Urothelium cell line (cell line): ENCODE measurements at places on chromosomes 13 and 19.
A peak's percentile ranks its signal among the peaks of the same experiment; 100 is the strongest.

- no peak for DNase-seq
These were observed 27.8 kb downstream of the ARID3A start for GRCh38 chr19:953445-954271.

- no peak for DNase-seq
These were observed 23.9 kb downstream of the WTIP start for GRCh38 chr19:34505321-34506025.

- no peak for DNase-seq
These were observed 9.0 kb upstream of the JUND start for GRCh38 chr19:18290302-18291018.

GRCh38 chr13:30618186-30618929, 638 bp downstream of the USPL1 start:
- DNase-seq = peak; percentile 6

DNA sequence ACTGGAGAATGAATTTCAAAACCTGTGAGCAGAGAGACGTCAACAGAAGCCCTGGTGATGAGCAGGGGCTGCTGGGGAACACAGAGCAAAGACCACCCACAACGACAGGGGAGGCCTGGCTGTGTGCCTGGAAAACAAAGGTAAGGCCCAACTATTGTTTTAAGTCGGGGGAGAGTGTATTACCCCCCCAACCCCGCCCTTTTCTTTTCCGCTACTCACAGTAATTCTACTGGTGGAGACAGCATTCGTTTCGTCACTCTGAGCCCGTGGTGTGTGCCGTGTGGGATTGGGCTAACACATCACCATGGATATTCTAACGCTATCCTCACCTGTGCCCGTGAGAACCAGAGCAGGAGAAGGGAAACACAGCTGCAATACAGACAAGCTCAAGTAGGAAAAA, 18.6 kb upstream of the ADPRHL1 start:
- no peak for DNase-seq

DNA sequence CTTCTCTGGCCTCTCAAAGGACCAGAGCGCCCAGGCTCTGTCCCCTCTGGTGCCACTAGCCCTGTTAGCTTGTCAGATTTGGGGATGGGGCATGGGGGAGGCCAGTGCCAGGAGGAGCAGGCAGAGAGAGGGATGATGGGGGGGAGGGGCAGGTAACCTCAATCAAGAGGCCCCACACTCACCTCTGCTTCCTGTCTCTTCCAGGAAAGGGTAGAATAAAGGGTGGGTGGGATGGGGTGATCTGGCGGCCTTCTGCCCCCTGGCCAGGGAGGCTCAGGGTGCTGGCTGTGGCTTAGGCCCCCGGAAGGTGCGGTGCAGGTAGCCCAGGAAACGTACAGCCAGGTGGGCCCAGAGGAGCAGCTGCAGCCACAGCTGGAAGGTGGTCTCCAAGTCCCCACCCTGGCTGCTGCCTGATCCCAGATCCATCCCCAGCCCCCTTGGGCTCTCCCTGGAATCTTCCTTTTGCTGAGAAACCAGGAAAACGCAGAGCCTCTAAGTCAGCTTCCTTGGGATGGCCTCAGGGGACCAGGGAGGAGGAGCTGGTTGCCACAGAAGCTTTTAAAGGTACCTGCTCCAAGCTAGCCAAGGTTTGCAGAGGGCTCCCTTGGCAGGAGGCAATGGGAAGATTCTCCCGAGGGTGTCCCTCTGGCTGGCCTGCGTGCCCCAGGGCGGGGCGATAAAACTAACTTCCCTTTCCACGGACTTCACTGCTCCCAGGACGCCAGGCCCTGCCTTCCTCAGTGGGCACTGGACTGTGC, 5.3 kb downstream of the PRKACA start:
- no peak for DNase-seq
